Fibroblast of skin of abdomen (primary cell): ENCODE measurements at places on chromosomes 6 and 20.
A peak's percentile ranks its signal among the peaks of the same experiment; 100 is the strongest.

DNA sequence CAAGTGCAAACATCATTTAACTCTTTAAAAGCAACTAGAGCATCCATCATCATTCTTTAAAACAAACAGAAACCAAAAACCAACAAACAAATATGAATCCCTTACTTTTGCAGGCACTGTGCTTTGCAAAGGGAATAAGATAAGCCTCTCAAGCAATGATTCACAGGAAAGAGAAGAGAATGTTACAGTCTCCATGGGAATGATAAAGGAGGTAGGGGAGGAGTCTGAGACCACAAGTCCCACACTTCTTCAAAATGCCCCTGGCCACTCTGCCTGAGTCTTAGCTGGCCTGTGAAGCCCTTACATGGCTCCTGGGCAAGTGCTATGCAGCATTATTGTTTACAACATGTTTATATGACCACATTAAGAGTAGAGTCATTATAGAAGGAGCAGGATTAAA is 257.7 kb upstream of the MARCKS start:
- peak; percentile 28 for DNase-seq

GRCh38 chr6:95095855-95096254 is 481.5 kb upstream of the MANEA start:
- DNase-seq: no peak

GRCh38 chr6:112606656-112607435 is 259.7 kb downstream of the RFPL4B start:
- DNase-seq: no peak

GRCh38 chr6:165984729-165985275 is 182.8 kb downstream of the TBXT start:
- no peak for DNase-seq

DNA sequence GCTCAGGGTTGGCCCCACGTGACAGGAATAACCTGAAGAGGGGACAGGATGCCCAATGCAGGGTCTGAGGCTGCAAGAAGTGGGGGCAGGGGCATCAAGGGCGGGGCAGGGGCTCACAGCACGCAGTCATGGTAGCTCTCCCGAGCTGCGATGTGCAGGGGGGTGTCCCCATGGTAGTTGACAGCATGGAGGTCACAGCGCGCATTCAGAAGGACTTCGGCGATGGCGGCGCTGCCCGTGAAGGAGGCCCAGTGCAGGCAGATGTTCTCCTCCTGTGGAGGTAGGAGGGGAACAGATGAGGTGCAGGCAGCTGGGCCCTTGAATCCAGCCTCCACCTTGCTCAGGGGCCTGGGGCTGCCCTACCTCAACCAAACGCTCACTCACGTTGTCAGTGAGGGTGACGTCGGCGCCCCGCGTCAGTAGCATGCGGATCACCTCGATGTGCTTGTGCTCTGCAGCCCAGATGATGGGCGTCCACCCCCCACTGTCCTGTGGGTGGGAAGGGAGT is 5.8 kb upstream of the SLC44A4 start:
- DNase-seq: no peak

DNA sequence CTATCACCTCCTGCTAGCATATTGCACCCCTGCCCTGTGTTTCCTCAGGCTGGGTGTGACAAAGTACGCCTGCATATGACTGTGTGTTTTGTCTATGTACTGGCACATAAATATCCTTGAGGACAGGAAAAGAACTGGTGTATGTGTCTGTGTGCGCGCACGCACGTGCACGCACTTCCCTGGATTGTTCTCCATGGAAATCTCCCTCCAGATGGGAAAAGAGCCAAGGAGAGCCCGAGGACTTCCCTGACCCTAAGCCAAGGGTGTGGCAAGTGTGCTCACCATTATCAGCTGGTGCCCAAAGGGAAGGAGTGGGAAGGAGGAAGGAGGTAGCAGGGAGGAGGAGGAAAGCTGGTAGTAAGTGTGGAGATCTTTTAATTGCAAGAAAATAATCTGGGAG is 117.6 kb downstream of the HIVEP2 start:
- DNase-seq: no peak

DNA sequence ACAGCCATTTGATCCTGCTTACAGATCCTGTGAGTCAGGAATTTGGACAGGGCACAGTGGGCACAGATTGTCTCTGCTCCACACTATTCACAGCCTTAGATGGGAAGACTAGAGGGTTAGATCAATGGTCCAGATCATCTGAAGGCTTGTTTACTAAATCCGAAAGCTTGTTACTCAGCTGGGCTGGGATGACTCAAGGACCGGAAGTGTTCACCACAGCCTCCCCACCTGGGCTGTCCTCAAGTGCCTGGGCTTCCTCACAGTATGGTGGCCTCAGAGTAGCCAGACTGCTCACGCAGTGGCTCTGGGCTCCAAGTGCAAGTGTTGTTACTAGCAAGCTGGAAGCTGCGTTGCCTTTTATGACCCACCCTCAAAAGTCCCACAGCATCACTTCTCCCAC is 75.4 kb upstream of the INSM1 start:
- no peak for DNase-seq

DNA sequence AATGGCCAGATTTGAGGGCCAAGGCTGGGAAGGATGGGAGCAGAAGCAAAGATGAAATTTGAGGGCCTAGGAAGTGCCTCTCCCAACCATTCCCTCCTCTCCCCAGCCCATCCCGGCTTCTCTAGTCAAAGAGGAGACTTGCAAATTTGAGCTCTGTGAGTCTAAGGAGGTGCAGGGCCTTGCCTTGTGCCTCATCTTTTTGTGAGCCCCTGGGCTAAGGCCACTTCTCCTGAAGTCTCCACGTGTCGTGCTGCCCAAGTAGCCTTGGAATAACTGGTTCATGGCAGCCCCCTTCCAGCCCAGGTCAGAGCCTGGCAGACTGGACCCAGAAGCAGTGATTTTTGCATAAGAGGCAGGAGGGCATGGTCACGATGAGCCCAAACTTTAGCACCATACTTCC is 6.7 kb downstream of the PTGIS start:
- DNase-seq: no peak

DNA sequence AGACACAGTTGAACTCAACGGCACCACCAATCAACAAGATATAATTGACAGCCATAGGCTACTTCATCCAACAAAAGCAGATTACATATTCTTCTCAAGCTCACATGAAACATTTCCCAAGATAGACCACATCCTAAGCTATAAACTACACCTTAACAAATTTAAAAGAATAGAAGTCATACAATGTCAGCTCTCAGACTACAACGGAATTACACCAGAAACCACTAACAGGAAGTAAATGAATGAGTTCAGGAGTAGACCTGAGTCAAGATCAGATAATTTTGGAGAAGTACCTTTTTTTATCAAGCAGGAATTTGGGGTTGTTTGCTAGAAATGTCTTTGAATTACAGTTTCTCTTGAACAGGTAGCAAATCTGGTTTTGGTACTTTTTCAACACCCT is 237.8 kb downstream of the TBX18 start:
- DNase-seq: no peak

GRCh38 chr6:21596949-21597682 is 3.6 kb downstream of the SOX4 start:
- DNase-seq: peak; percentile 54

DNA sequence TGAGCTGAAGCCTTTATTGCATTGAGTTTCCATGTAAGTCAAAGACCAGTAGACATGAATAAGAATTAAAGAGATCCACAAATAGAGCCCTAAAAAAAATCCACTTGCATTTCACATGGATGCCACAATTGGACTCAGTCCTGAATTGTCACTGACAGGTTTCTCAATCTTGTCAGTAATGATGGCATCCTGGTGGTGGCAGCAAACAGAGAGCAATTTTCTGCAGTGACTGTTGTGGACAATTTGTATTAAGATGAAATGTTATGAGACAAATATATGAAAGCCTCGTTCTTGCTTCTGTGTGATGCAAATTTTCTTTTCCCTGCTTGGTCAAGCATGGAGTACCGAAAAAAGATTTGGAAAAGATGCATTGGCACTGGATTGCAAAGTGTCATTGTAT is 278.9 kb downstream of the SAMD5 start:
- DNase-seq: no peak

- DNase-seq: peak; percentile 85
Observed at GRCh38 chr20:57212534-57213276, 53.7 kb downstream of the BMP7 start.

DNA sequence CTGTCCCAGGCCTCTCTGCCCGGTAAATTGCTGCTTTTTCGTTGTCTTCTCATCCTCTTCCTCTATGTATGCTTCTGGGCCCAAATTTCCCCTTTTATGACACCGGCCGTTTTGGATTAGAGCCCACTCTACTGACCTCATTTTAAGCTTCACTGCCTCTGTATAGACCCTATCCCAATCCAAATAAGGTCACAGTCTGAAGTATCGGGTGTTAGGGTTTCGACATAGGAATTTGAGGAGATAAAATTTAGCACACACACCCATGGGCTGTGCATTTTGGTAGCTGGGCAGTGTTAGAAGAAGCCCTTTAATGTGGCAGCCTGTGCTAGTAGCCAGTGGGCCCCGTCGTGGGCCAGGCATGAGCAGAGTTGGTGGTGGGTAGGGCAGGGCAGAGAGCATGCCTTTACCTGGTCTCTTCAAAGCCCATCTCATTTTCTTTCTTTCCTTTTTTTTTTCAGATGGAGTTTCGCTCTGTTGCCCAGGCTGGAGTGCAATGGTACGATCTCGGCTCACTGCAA is 27.9 kb upstream of the EZR start:
- no peak for DNase-seq

- no peak for DNase-seq
Observed at GRCh38 chr20:47295921-47296426, 60.5 kb downstream of the ZMYND8 start.

DNA sequence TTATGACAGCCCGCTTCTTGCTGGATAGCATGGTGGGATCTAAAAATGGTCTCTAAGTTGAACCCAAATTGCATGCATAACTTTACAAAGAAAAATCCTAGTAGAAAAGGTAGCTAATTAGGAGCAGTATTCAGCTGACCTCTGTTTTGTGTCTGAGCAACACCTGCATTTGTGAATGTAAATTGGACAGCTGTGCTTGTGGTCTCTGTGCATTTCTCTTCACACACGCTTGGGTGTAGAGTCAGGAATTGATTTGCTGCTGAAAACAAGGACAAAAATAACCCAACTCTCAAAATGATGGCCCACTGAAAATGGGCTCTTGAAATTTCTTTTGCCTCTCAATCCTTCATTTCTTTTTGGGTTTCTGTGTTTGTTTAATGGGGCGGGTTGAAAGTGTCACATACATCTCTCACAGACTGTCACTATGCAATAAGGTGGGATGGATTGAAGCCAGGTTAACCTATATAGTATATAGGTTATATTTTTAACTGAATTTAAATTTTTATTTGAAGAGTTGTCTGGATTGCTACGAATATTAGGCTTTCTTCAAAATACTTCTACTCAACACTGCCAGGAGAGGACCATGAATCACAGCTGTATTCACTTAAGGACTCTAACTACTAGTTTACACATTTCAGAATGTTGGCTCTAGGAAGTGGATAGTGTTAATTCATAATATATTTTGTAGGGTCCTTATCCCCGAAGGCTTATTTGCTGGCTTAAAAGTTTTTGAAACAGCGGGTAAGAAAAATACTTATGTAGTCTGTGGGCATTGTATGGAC is 46.5 kb downstream of the SOBP start:
- no peak for DNase-seq

GRCh38 chr6:23518294-23518693 is 607.7 kb upstream of the NRSN1 start:
- no peak for DNase-seq

DNA sequence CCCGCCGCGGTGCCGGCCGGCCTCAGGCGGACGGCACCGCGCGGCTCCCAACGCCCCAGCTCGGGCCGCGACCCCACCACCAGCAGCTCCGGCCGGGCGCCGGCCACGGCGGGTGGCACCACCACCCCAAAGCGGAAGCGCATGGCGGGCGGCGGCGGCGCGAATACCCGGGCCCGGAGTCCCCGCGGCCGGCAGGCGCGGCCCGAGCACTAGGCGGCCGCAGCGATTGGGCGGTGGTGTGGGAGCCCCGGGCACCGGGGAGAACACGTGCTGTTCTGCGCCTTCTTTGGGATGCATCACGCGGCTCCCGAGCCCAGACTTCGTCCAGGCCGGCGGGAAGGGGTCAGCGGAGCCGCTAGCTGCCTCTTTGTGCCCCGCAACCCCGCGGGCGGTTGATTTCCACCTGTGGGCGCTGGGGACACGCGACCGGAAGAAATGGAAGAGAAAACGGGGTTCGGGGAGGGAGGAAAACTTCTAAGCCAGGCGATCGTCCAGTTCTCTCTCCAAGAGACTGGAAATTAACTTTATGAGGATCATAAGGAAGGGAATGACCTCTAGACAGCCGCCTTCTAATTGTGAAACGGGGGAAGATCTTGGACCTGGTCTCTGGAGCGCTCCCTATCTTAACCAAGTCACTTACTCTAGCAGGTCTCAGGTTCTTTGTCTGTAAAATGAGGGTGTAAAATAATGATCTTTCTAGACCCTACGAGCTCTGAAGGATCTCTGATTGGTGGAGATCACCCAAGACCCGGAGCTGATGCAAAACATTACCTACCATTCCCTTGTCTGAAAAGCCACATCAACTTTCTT is at the start of gene EPM2A:
TSS of gene EPM2A (minus strand) at position 165 of the 810 bp plus-strand sequence. CDS start at position 143, 22 bp downstream.
- DNase-seq: peak; percentile 82

GRCh38 chr6:150145830-150146229 is 3.0 kb downstream of the PPP1R14C start:
- DNase-seq: no peak

- DNase-seq: no peak
Observed at GRCh38 chr6:54903884-54904283, 57.3 kb downstream of the FAM83B start.

DNA sequence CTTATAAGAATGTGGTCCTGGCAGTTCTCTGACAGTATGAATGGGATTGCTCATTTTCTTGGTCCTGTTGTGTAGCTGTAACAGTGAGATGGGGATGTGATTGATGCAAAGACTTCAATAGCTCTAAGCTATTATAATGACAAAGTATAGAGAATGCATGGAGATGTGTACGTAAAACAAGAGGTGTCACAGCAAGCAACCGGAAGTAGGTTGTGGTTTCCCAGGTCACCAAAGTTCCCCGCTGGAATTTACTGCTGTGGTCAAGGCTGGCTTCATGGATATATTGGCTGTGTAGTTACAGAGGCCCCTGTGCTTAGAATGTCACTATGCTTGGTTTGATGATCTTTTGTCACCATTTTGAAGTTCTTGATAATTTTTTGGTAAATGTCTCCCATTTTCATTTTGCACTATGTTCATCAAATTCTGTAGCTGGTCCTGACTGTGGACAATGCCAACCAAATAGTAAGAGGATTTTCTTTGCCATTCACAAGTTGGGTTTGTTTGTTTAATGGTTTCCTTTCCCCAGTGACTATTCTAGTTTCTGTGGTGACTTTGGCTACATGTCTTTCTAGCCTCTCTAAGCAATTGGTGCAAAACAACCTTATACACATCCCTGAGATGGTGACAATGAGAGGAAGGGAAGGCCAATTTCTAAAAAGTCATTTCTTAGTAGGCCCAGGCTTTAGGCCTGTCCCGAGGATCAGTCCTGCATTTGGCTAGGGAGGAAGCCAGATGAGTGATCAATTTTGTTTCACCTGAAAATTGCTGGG is 10.5 kb downstream of the DNAH8 start:
- DNase-seq: no peak

DNA sequence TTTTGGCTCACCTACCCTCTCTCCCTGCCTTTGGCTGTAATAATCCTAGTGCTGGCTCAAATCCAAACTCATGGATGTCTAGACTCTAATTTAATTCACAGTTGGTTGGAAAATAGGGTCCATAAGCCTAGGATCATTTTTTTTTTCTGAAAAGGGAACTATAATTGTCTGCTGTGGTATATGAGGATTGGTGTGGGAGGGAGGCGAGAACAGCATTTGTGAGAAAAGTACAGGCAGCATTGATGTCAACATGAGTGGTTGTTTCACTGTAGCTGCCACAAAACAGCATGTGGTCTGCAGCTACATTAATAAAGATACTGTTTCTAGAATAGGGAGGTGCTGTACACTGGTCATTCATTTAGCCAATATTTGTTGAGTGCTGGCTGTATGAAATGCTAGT is 18.6 kb upstream of the POLR1H start:
- no peak for DNase-seq
